ENCODE measurements at places on chromosomes 4 and X.

GRCh38 chrX:20374900-20375438 lies 108.3 kb upstream of the RPS6KA3 start:
- DNase-seq = no peak

- no peak for DNase-seq
These were observed 399.5 kb downstream of the NKX6-1 start for GRCh38 chr4:84099599-84099998.

DNA sequence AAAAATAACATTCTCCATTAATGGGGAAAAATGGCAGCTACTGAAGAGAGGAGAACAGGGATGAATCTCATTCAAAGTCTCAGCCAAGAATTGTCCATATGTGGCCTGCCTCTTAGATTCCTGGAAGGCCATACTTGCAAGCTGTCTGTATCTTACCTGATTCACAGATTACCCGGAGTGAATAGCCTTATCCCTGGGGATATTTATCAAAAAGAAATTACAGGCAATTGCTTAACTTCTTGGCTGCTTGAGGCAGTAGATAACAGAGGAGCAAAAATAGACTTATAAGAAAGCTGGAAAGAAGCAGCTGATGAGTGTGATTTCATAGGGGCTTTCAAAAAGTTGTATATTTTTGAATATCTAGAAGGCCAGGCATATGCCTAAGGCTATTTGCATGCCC lies 68.8 kb upstream of the PPP1R2C start:
- no peak for DNase-seq

DNA sequence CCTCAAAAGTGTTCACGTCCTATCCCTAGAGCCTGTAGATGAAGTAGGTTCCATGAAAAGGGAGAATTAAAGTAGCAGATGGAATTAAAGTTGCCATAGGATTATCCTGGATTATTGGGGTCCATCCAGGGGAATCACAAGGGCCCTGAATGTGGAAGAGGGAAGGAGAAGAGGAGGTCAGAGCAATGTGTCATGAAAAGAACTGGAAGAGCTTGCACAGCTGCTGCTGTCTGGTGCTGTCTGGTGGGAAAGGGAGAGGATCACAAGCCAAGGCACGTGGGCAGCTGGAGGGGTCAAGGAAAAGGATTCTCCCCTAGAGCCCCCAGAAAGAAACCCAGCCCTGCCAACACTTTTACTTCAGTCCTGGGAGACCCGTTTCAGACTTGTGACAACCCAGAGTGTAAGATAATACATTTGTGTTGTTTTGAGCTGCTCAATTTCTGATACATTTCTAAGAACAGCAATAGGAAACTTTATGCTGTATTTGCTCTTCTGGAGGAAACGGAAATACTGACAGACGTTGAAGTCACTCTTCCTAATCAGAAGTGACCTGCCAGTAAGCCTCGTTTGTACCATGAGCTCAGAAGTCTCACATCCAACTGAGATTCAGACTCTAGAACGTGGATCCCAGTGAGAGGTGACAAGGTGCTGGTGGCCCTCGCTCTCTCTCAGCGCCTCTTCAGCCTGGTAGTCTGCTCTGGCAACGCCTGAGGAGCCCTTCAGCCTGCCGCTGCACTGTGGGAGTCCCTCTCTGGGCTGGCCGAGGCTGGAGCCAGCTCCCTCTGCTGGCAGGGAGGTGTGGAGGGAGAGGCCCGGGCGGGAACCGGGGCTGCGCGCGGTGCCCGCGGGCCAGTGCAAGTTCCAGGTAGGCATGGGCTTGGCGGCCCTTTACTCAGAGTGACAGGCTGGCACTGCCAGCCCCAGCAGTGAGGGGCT lies 34.7 kb upstream of the ENPP6 start:
- DNase-seq = no peak

- no peak for DNase-seq
These were observed 24.2 kb downstream of the L1CAM start for GRCh38 chrX:153861733-153862310.

GRCh38 chr4:20625426-20625825 lies 74.8 kb upstream of the PACRGL start:
- no peak for DNase-seq

GRCh38 chr4:91228659-91229058 lies 1075.1 kb upstream of the GRID2 start:
- no peak for DNase-seq

- DNase-seq = no peak
These were observed 70.9 kb downstream of the INTS12 start for GRCh38 chr4:105637408-105638176.

GRCh38 chr4:16238327-16238726 lies 12.1 kb upstream of the TAPT1 start:
- DNase-seq = no peak

DNA sequence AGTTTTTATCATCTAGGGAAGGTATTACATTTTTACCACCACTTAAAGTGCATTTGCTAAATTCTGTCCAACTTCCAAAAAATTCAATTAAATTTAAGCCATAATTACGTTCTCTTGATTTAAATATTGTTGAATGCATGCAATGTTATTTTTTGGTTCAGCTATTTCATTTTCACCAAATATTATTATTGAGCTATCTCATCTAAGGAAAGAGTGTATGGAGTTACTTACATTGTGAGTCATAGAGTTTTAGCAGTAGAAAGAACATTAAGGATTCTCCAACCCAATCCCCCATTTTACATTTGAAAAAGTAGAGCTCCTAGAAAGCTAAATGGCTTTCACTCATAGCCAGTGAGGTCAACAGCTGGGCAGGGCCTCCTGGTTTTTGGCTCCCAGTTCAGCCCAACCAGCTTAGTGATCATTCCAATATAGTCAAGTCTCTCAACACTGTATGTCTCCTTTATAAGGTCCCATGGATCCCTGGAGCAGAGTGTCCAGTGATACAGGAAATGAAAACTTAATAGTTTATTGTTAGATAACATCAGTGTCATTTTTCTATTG lies 60.5 kb downstream of the NDNF start:
- no peak for DNase-seq

DNA sequence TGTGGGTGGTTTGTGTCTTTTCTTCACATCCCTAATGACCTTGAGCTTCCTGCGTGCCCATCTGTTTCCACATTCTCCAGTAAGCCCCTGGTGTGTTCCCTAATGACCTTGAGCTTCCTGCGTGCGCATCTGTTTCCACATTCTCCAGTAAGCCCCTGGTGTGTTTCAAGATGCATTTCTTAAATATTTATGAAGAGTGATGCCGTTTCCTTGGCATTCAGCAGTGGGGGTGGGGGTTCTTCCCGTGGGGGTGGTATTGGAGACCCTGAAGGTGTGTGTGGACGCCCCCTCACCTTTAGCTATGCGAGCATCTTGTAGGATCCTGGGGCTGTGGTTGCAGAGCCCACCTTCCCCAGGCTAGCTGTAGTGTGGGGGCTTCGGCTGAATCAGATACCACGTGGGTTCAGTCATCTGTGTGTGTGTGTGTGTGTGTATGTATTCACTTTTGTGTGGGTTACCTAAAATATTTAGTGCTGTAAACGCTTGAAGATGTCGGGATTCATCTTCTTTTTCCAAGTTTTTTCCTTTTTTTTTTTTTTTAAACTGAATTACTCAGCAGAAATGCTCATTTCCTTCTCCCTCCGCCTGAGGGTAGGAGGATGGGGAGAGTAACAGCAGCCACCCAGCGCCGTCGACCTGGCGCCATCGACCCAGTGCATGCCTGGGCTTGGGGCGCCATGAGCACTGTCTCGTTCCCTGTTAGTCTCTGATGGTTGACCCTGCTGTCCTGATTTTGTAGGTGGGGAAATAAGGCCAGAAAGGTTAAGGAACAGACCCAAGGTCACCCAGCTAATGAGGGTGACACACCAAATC lies 9.9 kb downstream of the NSG1 start:
- no peak for DNase-seq

DNA sequence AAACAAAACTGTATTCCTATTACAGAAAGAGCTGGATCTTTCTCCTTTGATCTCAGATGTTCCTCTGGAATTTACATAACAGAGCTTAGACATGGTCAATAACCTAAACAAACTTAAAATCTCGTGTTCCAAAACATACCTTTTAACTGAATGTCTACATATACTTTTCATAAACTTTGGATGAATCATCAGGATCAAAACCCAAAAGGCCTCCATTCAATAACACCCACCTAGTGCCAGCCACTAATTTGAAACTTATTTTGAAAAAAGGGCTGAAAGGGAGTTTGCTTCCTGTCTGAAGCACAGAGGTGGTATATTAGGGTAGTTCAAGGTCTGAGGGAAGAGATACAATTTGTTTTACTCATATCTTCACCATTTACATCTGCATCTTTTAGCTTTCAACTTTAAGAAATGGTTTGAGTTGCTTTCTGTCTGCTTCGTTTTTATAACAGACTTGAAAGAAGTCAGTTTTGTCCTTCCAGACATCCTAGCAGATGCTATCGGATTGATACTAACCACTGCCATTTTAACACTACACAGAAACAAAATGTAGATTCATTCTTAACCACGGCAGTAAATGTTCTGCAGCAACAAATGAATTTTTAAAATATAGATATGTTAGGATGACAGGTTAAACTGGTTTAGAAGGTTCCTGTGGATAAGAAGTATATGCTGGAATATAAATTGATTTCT lies 242.8 kb upstream of the DKK2 start:
- DNase-seq = no peak

DNA sequence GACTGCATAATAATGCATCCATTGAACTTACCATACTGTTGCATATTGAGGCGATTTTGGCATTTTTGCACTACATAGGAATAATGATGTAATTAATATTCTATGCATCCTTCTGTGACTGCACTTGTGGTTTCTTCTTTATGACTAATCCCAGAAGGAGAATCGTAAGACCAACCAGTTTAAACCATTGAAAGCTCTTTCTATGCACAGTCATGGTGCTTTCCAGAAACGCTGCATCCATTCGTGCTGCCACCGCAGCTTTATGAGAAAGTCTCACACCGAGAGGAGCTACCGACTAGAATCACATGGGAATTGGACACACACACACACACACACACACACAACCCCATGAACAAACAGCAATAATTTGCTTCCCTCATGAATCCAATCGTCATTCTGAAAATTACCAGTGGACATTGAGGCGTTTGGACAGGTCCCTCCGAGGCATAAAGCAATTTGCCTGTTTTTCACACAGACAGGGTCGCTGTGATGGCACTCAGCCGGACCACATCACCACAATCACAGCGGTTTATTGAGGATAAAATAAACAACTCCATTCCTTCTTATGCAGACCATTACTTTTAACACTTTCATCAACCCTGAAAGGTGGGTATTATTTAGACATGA lies 64.2 kb downstream of the PACRGL start:
- no peak for DNase-seq

DNA sequence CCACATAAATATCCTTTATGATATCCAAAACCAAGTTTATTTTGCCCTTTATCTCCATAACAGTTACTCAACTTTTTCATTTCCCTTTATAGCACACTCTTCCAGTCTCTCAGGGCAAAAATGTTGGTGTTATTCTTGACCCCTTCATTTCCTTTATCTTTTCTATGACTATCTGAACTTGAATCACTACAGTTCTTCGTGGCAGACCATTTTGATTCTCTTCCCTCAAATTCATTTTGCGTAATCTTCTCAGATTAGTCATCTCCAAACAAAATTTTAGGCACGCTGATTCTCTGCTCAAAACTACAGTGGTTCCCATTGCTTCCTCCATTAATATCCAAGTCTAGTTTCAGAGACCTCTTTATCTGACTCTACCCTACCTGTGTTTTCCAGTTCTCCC lies 26.1 kb downstream of the RUFY3 start:
- no peak for DNase-seq

GRCh38 chr4:67019686-67020437 lies 525.4 kb downstream of the CENPC start:
- no peak for DNase-seq

GRCh38 chr4:81635739-81636138 lies 164.0 kb upstream of the RASGEF1B start:
- DNase-seq = no peak

GRCh38 chrX:148069759-148070503 lies 88.8 kb downstream of the FMR1NB start:
- DNase-seq = no peak

- DNase-seq = no peak
These were observed 56.0 kb downstream of the RAI2 start for GRCh38 chrX:17805120-17805519.

DNA sequence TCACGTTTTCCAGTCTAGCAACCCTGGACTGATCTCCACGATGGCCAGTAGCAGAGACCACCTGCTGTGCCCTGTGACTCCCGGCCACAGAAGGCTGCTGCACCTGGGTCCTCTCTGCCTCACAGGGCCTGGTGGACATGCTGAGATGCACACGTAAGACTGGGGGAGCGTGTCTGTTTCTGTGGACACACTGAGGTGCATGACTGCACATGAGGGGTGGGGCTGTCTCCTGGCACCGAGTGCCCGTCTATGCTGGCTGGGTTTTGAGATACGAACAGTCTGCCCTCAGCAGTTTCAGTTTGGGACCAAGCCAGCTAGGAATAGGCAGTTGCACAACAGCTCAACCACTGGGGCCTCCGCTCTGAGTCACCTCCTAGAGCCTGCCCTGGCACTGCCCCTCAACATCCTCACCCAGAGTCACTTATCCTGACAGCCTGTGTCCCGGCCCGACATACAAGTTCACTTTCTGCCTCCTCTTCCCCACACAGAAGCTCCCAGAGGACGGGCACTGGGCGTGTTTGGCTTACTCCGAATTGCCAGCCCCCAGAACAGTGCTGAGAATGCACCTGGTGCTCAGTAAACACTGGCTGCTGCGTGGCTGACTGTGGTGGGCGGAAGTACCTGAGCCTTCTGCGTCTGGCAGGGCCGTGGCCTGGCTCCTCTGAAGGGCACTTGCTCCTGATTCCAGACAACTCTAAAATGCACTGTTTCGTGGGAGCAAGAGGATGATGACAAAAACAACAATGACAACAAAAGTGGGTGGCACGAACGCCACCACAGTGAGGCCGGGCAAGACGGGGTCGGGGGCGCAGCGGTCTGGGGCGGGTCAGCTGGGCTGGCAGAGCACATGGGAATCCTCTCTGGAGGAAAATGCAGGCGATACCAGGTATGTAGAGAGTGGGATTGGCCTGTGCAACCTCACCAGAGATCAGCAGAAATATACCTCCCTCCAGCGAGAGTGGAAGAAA lies 30.9 kb downstream of the RNF212 start:
- no peak for DNase-seq

GRCh38 chr4:78984593-78984992 lies 45.4 kb upstream of the PAQR3 start:
- DNase-seq = no peak

GRCh38 chr4:56330691-56331090 lies 56.6 kb downstream of the AASDH start:
- DNase-seq = no peak

GRCh38 chr4:175639346-175639745 lies 172.7 kb downstream of the GPM6A start:
- no peak for DNase-seq

GRCh38 chrX:154602766-154603437 lies 16.2 kb downstream of the CTAG1B start:
- no peak for DNase-seq

GRCh38 chrX:107675823-107676555 lies 47.7 kb downstream of the PRPS1 start:
- no peak for DNase-seq

Data from stimulated activated CD8-positive, alpha-beta memory T cell treated with anti-CD3 and anti-CD28 coated beads, Interleukin-15, amount 100 ng/mL, for 24 hours (primary cell).